ENCODE measurements at places on chromosomes 2 and 18.

DNA sequence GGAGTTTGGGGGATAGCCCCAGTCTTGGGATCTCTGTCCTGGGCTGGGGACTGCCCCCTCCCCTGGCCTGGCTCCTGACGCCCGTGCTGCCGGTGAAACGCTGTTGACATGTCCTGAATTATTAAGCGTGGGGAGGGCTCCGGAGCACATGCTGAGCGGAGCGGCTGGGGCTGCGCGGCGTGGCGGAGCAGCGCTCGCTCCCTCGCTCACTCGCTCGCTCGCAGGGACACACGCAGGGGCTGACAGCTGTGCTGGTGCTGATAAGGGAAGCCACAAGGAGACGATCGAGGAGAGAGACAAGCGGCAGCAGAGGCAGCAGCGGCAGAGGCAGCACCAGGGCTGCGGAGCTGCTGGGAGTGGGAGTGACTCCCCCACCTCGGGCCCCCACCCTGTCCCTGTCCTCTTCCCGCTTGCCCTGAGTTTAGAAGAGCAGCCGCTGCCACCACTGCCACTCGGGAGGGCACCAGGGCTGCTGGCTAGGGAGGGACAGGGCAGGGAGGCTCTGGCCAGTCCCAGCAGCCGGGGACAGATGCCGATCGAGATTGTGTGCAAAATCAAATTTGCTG lies at the start of gene ASIC4:
TSS of gene ASIC4 (plus strand) at position 287 of the 566 bp plus-strand sequence. CDS start at position 530, 243 bp downstream.
- no peaks in the 10 kb centered on the region for H3K4me1 ChIP-seq
- H3K36me3 ChIP-seq, result no peaks in the 10 kb centered on the region
- H3K4me3 ChIP-seq, result no peak within 1 kb of the TSS
- DNase-seq, result no peak
- no peak within 1 kb of the TSS for H3K27ac ChIP-seq

- DNase-seq, result no peak
- no peak overlapping the region for H3K4me3 ChIP-seq
- no peaks in the 10 kb centered on the region for H3K36me3 ChIP-seq
- H3K27me3 ChIP-seq, result no peaks in the 10 kb centered on the region
Observed at GRCh38 chr2:216002101-216002678, 11.2 kb downstream of the MREG start.

DNA sequence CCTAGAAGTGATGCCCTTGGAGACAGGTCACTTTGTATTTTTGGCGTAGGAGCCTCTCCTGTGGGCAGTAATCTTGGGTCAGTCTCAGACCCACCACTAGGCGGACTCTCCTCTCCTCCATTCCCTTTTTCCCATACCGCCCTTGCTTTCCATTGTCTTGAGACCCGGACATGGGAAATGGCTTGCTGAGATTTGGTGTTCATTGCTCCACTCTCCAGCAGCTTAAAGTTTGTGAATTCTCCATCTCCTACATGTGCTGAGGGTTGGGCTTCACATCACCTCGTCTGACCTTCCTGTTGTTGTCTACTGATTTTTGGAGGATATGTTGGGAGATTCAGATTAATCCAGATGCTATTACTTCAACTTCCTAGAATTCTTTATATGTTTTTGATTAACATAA lies 159.2 kb upstream of the RAB12 start:
- H3K4me1 ChIP-seq, result no peaks in the 10 kb centered on the region
- no peaks in the 10 kb centered on the region for H3K36me3 ChIP-seq
- H3K4me3 ChIP-seq, result no peak overlapping the region
- H3K27ac ChIP-seq, result no peak overlapping the region
- no peak for DNase-seq

DNA sequence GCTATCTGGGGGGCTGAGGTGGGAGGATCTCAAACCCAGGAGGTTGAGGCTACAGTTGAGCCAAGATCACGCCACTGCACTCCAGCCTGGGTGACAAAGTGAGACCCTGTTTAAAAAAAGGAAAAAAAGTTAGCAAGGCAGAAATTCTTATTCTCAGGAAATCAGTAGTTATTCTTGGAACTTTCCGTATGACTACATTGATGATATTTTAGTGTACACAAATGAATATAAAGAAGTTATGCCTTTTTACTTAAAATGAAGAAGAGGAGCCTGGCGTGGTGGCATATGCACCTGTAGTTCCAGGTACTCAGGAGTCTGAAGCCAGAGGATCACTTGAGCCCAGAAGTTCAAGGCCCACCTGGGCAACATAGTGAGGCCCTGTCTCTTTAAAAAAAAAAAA lies 7.4 kb downstream of the SPDYA start:
- no peaks in the 10 kb centered on the region for H3K4me1 ChIP-seq
- no peaks in the 10 kb centered on the region for H3K27me3 ChIP-seq
- H3K27ac ChIP-seq, result no peak overlapping the region
- no peak for DNase-seq
- no peaks in the 10 kb centered on the region for H3K36me3 ChIP-seq
- no peak overlapping the region for H3K4me3 ChIP-seq

DNA sequence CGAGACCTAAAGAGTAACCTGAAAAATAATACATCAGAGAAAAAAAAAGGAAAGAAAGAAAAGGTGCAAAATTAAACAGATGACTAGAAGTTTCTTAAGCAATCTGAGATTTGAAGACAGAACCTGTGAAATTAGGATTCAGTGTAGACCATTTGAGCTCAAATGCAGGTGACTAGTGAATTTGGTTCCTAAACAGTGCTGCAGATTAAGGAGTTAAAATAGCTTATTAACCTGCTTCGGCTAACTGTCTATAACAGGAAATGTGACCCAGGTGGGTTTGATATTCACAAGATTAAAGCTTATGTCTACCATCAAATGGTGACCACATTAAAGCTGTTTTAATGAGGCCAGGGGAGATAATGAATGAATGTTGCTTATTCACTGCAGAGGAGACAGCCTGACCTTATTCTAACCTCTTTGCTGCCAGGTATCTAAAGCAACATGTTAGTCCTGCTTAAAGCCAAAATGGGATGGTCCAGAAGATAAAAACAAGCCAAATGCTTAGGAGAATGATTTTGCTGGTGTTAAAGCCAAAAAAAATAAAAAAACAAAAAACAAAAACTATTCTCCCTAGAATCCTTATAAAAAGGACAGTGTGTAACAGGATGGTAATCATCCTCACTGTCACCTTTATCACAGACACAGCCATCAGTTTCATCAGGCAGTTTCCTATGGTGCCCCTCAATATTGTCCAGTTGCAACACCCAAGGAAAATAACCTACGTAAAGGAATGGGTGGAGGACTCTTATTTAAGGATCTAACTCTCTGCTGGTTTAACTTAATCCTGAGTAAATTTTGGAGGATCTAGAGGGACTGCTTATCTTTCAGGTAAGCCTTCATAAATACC lies 769.0 kb upstream of the ZEB2 start:
- H3K27me3 ChIP-seq, result no peaks in the 10 kb centered on the region
- H3K36me3 ChIP-seq, result no peaks in the 10 kb centered on the region
- no peaks in the 10 kb centered on the region for H3K4me1 ChIP-seq

DNA sequence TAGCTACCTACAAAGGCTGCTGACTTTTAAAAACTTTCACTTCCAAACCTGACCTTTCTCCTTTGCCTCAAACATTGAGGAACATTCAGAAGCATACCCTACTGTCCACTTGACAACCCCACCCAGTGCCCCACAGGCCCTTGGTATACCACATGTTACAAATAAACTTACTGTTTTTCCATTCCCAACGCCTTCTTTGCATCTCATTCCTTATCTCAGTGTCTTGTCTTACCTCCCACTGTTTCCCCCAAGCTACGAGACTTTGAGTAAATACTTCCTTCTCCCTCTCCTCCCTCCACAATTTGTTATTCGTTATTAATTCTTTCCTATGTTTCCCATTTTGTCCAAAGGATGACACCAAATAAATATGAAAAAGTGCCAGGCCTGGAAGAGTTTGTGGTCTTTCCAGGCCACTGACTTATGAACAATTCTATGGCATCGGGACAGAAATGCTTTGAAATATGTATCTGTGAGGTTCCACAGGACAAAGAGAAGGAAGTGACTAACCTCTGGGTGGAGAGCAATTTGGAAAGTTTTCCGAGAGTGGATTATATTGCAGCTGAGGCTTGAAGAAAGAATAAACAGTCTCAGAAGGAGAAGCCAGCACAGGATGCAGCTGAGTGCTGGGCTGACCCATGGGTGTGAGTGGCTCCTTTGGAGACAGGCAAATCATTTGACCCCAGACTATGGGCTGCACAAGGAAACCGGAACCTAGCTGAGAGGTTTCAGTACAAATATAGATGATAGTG lies 409.0 kb downstream of the LPIN1 start:
- no peaks in the 10 kb centered on the region for H3K36me3 ChIP-seq
- peak overlapping the region; percentile 0 for H3K27ac ChIP-seq
- H3K4me1 ChIP-seq, result no peaks in the 10 kb centered on the region
- no peak for DNase-seq

Data from colonic mucosa (tissue), 4 donors.